Left renal cortex interstitium (tissue), 4 donors: ENCODE measurements at places on chromosomes 3 and 15.

DNA sequence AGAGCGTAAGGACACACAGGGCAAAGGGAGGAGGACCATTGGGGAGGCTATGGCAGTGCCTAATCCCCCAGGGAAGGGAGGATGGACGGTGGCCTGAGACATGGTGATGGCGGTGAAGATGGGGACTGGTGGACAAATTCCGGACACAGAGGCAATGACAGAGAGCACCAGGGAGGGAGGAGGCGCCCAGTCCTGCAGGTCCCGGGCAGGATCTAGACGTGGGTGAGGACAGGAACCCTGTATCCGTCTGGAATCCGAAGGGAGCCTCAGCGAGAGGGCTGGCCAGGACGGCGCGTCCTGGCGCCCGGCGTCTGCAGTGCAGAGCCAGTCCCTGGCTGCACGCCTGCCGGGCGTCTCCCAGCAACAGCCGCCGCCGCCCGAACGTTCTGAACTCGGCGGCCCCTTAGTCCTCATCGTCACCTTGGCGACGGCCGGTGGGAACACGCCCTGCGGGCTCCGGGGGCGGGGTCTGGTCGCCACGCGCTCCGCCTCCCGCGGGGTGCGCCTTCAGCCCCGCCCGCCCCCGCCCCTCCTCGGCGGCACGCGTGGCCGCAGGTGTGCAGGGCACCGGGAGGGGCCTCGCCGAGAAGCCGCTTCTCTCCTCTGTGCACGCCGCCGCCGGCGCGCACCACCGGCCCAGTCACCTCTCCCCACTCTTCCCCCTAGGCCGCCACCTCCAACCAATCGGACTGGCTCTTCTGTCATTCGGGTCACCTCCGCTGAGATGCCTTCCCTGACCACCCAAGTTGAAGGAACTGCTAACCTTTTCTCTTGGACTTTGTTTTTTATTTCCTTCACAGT, 11.6 kb downstream of the XIRP1 start:
- DNase-seq, result no peak

DNA sequence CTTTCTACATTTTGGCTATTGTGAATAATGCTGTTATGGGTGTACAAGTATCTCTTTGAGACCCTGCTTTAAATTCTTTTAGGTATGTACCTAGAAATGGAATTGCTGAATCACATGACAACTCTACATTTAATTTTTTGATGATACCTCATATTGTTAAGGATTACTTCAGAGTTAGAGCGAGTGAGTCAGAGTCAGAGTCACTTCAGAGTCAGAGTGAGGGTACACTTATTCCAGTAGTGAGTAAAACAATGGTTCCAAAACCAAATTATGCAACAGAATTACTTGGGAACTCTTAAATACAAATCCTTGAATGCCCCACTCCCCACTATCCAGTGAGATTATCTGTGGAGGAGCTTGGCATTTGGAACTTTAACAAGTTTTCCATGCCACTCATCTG, 50.3 kb upstream of the SNRK start:
- no peak for DNase-seq

DNA sequence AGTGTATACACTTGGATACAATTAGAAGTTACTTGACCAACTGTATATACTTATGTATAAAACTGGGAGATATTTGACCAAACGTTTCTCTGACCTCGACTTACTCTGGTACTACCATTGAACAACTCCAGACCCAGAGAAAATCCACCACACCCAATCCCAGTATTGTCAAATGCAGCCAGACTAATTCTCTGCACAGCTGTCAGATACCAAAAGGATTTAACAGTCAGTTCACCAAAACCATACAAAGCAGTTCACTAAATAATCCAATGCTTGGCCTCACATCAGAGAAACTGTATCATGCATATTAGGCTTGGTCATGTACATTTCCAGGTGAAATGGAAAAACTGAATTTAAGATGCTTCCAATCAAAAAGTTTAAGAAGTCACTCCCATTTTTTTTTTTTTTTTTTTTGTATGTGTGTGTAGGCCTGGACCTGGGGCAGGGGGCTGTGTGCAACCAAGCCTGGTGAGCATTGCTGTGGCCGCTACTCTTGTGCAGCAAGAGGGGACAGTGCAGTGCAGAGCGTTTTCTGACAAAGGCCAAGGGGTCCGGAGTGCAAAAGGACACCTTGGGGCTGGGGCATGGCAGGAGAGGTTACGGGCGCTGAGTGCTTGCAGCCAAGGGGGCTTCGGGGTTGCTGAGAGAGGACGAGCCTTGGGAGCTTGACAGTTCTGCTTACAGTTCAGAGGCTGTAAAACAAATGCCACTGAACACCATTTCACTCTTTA, 1.4 kb downstream of the TOMM70 start:
- DNase-seq, result no peak

- no peak for DNase-seq
Measured at GRCh38 chr3:197353867-197354567, 55.6 kb upstream of the DLG1 start.

- no peak for DNase-seq
Measured at GRCh38 chr3:4948395-4948794, 30.8 kb upstream of the BHLHE40 start.

- no peak for DNase-seq
Measured at GRCh38 chr15:40914486-40914885, 14.7 kb upstream of the DLL4 start.

DNA sequence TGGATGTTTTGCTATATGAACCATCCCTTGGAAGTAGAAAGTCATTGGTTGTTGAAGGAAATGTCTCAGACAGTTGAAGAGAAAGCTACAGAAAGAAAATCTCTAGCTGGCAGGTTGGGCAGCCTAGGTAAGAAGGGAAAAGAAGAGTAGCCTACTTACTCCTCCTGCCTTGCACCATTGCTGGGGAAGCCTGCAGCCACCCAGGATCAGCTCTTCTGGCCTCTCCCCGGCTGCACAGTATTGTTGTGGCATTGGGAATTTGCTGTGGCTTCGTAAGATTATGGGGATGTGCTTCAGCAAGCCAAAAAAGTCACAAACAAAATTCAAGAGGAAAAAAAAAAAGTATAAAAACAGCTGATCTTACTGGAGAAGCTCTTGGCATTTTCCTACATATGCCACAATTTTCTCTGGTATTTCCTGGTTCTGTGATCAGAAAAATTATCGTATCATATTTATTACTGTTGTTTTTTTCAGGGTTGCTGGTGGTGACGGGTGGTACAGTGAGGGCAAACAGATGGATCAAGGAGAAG, 154.2 kb downstream of the TIGIT start:
- DNase-seq, result no peak

DNA sequence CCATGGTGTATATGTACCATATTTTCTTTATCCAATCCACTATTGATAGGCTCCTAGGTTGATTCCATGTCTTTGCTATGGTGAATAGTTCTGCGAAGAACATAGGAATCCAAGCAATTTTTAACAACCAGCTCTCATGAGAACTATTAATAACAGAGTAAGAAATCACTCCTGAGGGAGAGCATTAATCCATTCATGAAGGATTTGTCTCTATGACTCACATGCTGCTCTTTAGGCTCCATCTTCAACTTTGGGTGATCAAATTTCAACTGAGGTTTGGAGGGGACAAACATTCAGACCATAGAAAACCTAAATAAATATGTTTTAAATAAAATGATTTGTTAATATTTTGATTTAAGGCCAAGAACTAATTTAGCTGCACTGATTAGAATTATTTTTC, 147.4 kb downstream of the NSUN3 start:
- no peak for DNase-seq

DNA sequence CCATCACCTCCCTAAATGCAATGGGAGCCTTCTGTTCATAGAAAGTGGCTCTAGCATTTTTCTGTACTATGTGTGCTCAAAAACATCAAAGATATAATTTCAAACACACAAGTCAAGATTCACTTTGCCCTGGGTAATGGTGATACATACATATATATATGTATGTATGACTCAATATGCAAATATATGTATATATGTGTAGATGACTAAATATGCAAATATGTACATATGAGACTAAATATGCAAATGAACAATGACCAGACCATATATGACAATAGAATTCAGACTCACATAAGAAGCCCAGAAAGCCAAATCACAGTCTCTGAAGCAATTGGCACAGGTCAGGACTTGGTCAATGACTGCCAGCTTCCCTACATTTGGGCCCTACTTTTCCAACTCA, 36.9 kb upstream of the SNRK start:
- DNase-seq, result no peak
